Astrocyte of the spinal cord (primary cell): ENCODE measurements at places on chromosomes 2 and 18.
A peak's percentile ranks its signal among the peaks of the same experiment; 100 is the strongest.

GRCh38 chr2:18373081-18373480, 187.4 kb downstream of the RDH14 start:
- no peak for DNase-seq

DNA sequence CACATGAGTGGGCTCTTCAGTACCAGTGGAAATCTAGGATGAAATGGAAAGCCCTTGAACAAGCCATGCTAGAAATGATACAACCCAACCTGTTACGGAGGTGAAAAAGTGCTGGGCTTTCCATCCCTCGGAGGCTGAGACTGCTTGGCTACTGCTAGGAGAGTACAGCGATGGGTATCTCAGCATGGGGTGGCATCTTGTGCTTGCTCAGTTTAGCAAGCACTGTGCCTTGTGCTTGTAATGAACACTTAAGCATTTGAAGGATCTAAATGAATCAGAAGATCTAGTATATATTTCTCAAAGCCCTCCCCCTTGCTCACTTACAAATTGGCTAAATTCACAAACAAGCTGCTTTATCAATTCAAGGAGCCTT, 44.3 kb upstream of the EHBP1 start:
- no peak for DNase-seq

DNA sequence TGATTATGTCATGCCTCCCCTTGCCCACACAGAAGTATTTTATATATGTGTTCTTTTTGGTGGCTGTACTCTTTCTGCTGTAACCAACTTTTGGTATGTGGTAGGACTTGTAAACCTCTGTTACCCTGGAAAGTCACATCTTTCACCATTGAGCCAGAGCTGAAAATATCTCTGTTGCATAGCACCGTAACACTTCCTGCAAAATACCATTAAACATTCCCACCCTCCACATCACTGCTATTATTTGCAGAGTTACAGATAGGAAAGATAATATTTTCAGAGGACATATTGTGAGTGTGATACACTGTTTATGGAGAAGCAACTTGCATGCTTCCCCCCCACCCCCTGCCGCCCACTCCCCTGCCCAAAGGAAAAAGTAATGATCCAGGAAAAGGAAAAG, 44.8 kb downstream of the CAB39 start:
- peak; percentile 75 for DNase-seq

DNA sequence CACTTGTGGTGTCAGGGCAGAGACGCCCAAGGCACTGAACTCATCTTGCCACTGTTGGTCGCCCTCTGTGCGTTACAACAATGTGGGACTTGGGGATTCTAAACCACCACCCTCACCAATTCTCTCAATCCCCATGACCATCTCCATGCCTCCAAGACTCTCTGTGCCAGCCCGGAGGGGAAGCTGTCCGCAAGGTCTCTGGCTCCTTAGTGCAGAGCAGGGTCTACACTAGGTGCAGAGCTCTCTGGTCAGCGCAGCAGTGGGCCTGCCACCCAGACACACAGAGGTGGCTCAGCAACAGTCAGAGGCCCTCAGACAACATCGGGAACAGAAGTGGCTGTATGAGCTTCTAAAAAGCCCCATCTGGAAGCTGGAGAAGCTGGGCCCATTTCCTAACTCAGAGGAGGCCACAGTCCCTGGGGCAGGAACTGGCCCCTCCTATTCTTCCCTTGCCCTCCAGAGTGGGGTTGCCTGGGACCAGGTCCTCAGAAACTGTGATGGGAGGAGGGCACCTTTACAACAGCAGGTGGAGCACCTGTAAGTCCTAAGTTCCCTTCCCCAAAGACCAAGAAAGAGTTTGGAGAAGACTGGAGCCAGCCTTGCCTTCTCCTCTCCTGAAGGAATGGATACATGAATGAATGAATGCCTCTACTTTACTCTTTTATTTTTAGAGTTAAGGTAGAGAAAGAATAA, 37.7 kb downstream of the SERTAD2 start:
- no peak for DNase-seq

- no peak for DNase-seq
Measured at GRCh38 chr18:31990823-31991222, 27.8 kb upstream of the RNF125 start.

DNA sequence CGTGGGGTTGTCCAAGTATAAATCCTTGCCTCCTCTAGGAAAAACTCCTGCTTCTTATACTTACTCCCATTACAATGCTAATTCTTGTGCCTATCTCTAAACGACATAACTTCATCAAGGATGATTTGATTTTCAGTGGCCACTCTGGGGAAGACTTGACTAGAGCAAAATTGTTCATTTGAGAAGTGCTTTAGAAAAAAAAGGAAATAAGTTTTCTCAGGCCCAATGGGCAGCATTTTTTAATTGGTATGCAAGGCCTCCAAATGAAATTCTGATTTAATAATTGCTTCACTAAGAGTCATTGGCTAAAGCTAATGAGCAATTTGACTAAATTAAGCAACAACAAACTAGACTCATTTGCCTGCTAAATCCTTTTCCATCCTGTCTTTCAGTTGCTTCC, 496.1 kb downstream of the TSN start:
- DNase-seq = no peak

GRCh38 chr2:230226051-230226551, 565 bp downstream of the SP140 start:
- no peak for DNase-seq
